ENCODE measurements at places on chromosomes 1 and 21.

- DNase-seq: no peak
Measured at GRCh38 chr1:213622365-213623063, 365.3 kb upstream of the PROX1 start.

DNA sequence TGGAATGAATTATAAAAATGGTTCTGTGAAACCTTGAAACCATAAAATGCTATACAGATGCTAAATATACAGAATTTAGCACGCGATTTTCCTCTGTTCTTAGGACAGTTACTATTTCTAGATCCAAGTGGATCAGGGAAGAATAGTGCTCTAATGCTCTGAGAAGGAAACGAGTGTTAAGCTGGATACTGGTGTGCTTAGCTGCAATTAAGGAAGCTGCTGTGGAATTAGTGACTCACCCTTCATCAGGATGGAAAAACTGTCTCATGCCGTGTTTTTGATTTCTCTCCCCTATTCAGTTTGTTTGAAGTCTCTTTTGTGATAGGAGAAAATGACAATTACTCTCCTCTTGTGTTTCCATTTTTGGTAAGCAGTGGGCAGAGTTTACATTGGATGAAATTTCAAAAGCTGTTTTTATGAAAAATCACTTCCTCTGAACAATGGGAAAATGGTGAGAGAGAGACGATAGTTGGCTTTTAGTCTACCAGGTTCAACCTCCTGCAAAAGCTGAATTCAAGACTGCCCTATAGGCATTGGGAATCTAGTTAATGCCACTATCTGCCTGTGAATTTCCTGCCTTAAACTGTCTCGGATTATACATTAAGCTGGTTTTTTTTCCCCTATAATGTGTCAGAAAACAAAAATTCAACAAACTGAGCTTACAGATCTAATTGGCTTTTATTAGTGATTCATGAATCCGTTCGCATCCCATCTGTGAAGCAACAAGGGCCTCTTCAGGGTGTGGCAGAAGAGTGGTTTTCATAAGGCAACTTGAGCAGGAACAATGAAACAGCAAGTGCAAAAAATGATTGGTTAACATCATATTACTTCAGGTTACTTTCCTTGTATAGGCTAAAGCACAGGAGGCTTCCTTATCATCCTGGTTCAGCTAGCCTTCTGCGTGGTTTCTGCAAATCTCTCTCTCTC lies 179.8 kb downstream of the ST6GALNAC3 start:
- no peak for DNase-seq

- DNase-seq: no peak
Measured at GRCh38 chr1:23963617-23964234, 4.1 kb downstream of the PNRC2 start.

- no peak for DNase-seq
Measured at GRCh38 chr1:234355782-234356510, 17.3 kb upstream of the COA6 start.

DNA sequence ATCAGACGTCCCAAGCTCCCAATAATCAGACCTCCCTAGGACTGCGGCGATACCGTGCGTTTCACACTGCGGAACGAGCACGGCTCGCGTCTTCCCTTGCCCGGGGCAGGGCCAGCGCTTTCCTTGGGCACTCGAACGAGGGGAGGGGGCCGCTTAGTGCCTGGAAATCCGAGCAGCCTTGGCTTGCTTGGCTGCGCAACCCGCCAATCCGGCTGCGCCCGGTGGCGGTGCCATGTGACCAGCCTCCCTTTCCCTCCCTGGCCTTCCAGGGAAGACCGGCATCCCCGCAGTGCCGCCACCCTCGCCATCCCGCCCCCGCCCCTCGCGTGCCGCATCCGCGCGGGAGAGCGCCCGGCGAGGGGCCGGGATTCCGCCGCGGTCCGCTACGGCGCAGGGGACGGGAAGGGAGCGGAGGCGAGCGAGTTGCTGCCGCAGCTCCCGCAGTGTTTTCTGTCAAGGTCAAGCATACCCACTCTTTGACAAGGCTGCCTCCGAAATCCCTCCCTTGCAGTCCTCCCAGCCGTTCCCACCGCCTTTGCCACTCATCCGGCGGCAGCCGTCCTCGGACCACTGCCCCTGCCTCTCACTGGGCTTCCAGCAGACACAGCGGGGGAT lies 8.3 kb upstream of the RNF19B start:
- DNase-seq: peak; percentile 57

- no peak for DNase-seq
Measured at GRCh38 chr1:14742181-14742980, 143.9 kb downstream of the KAZN start.

- no peak for DNase-seq
Measured at GRCh38 chr1:202834771-202835547, 24.2 kb downstream of the PCAT6 start.

DNA sequence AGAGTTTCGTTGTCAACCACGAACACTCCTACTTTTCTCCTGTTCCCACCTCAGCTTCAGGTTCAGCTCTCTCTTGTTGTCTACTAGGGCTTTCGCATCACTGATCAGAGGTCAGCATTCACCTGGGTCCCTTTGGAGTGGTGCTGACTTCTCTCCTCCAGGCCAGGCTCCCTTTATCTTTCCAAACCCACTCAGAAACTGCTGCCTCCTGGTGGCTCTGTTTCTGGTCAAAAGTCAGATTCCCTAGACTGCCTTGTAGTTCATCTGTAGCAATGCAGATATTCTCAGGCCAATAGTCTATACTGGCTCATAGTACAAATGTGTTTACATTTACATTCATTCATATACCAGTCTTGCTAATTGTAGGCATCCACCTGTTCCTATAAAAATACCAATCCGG lies 6.4 kb upstream of the ERI3 start:
- no peak for DNase-seq

GRCh38 chr1:147214325-147214724 lies 10.8 kb downstream of the FMO5 start:
- DNase-seq: no peak

- no peak for DNase-seq
Measured at GRCh38 chr1:24856787-24857506, 73.1 kb downstream of the RUNX3 start.

DNA sequence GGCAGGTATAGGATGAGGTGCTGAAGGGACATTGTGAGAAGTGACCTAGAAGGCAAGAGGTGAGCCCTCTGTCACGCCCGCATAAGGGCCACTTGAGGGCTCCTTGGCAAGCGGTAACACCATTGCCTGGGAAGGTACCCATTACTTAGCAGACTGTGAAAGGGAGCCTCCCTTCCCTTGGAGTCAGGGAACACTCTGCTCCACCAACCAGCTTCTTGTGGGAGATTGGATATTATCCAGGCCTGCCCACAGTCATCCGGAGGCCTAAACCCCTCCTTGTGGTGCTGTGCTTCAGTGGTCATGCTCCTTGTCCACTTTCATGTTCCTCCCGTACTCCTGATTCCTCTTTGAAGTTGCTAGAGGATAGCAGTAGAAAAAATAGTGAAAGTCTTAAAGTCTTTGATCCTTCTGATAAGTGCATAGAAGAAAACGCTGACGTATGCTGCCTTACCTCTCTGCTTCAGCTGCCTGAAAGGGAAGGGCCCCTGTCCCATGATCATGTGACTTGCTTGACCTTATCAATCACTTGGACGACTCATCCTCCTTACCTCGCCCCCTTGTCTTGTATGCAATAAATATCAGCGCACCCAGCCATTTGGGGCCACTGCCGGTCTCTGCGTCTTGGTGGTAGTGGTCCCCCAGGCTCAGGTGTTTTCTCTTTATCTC lies 16.0 kb downstream of the RBBP4 start:
- DNase-seq: no peak

GRCh38 chr1:153880962-153881361 lies 41.8 kb downstream of the GATAD2B start:
- DNase-seq: peak; percentile 100

GRCh38 chr1:156108664-156109241 lies 5.8 kb upstream of the LMNA start:
- no peak for DNase-seq

- DNase-seq: no peak
Measured at GRCh38 chr21:44006017-44006619, 6.0 kb upstream of the TRAPPC10 start.

- no peak for DNase-seq
Measured at GRCh38 chr1:197912739-197913494, 4.3 kb upstream of the LHX9 start.

GRCh38 chr1:44831516-44831915 lies 11.5 kb downstream of the PTCH2 start:
- DNase-seq: no peak

- DNase-seq: no peak
Measured at GRCh38 chr1:160404094-160404493, 3.7 kb downstream of the VANGL2 start.

- DNase-seq: no peak
Measured at GRCh38 chr21:45336870-45337269, 49.2 kb upstream of the POFUT2 start.
